H54 (cell line): ENCODE measurements at places on chromosomes 5 and 9.
A peak's percentile ranks its signal among the peaks of the same experiment; 100 is the strongest.

GRCh38 chr9:17613758-17614157 lies 34.9 kb downstream of the SH3GL2 start:
- no peak for DNase-seq

DNA sequence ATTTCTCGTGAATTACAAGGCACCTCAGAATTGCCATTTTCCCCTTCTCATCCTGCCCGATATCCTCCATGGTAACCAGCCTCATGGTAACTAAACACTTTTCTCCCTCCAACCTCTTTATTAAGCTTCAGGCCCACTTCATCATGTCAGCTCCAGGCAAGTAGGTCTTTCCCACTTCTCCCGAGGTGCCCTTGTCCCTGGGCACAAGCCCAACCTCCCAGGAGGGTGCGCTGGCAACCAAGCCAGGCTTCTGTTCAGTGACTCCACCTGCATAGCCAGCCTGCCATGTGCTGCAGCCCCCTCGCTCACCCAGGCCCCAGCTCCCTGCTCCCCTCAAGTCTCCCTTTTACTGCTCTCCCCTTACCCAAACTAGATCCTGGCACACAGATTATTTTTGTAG lies 47.4 kb upstream of the AFAP1L1 start:
- no peak for DNase-seq

DNA sequence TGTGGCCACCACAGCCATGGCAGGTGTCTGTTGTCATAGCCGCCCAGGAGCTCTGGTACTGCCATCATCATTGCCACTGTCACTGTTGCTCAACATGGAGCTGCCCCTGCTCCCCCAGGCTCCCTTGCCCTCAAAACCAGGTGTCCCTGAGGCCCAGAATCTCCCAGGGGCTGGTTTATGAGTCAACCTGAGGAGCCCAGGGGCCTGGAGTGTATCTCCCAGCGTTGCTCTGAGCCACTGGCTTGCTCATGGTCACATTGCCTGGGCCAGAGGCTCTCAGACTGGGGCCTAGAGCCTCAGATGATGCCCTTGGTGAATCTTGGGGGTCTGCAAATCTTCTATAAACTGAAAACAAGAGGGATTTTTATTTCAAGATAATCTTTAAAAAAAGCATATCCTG lies 24.7 kb upstream of the TBC1D2 start:
- DNase-seq, result no peak

DNA sequence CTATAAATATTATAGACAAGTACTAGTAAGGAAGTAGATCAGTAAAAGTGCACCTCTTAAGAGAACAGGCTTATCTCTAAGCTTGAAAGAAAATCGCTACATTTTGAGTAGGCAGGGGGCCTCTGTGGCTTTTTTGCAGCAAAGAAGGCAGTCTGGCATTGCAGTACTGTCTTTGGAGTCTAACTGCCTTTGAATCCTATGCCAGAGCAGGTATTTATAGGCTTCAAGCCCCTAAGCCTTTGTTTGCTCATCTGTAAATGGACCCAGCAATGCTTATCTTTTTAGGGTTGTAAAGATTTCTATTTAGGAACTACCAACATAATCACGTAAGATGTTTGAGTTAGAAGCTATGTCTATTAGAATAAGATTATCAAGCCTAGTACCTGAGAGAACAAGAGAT lies 23.7 kb upstream of the HK3 start:
- DNase-seq, result no peak

- DNase-seq, result peak; percentile 98
These were observed 21.2 kb downstream of the DYNC2I2 start for GRCh38 chr9:128635266-128636023.

GRCh38 chr9:99401680-99402504 lies 179.8 kb downstream of the SEC61B start:
- no peak for DNase-seq

GRCh38 chr5:35333366-35333765 lies 103.1 kb upstream of the PRLR start:
- DNase-seq, result no peak

DNA sequence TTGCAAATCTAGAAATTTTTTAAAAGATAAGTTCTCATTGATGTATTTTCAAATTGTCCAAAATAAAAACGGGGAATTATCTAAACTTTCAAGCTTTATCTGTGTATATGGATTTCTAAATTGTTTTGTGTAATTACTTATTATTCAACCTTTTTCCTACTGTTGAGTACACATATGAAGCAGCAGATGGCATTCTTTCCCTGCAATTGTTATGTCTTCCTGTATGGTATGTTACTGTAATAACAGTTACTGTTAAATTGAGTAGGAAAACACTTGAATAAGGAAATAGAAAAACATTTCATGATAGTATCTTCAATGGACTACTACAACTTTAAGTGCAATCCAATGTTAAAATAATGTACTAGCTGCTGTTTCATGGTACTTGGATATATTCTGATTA lies 124.8 kb downstream of the RANBP17 start:
- no peak for DNase-seq

- no peak for DNase-seq
These were observed 53.3 kb downstream of the PRRC2B start for GRCh38 chr9:131447148-131447547.

- no peak for DNase-seq
These were observed 60.2 kb downstream of the NEURL1B start for GRCh38 chr5:172701291-172701656.

GRCh38 chr9:86827893-86828292 lies 119.4 kb downstream of the GAS1 start:
- no peak for DNase-seq

- DNase-seq, result no peak
These were observed 158.1 kb downstream of the FGF1 start for GRCh38 chr5:142527664-142528295.
